NCI-H187 treated with DMSO at 0.1 percent for 48 hours (cell line): ENCODE measurements at places on chromosomes 1 and 21.

DNA sequence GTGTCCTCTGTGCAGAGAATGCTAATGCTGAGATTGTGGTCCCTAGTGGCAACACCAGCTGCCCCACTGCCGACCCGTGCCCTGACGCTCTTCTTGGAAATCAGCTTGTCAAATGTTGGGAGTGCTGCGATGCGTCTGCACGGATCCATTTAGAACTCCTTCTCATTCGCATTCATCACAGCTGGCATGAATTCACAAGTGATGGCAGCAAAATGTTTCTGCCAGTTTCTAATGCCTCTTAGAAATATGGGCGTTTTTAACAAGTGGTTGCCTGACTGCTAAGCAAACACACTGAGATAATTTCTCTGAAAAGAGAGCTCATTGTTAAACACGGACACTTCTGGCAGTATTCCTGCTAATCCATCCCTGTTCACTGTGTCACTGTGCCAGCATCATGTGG lies 131.9 kb upstream of the KCNJ6 start:
- DNase-seq, result no peak

GRCh38 chr1:32861904-32862695 lies 8.6 kb downstream of the FNDC5 start:
- no peak for DNase-seq

- DNase-seq, result no peak
Measured at GRCh38 chr1:203513585-203514031, 19.7 kb downstream of the OPTC start.

DNA sequence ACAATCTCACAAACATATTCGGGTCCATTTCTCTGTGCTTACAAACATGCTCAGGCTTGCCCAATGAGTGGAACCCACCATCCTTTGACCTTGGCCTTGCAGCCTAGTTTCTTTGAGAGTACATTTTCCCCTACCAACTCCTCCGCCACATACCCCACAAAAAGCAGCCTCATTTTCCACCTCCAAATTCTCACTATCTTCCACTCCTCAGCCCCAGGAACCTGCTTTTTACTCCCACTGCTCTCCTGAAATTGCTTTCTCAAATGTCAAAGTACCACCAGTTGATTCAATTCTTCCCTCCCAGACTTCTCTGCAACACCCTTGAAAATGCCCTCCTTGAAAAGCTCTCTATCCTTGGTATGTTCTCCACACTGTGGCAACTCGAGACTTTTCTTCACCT lies 103.8 kb downstream of the RUNX1 start:
- no peak for DNase-seq

DNA sequence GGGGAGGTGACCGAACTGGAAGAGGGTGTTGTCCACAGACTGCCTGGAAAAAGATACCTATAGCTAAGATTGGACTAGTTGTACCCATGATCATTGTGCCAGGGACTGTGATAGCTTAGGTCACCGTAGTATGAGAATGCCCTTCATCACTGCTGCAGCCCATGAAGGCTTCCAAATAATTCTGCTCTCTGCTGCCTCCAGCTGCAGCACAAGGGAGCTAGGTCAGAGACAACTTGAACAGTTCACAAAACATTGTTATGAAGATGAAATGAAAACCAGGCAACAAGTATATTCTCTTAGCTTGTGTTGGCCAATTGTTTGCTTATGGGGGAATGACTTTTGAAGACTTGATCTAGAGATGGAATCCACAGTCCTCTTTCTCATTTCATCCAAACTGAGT lies 246.7 kb downstream of the MRPL39 start:
- no peak for DNase-seq

DNA sequence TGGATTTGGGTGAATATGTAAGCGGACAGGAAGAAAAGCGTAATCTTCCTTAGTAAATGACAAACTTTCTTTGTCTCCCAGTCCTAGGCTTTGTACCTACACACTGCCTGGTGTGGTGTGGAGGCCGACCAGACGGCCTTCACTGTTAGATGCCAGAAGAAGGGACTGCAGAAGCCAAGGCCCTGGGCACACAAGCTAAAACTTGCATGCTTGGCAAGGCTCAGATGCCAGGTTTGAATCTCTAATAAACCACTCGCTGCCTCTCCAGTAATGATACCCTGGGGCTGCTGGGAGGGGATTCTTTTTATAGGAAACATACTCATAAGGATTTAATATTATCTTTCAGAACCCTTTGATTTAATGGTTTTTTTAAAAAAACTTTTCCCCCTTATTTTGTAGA lies 263.8 kb downstream of the PTPRC start:
- no peak for DNase-seq

DNA sequence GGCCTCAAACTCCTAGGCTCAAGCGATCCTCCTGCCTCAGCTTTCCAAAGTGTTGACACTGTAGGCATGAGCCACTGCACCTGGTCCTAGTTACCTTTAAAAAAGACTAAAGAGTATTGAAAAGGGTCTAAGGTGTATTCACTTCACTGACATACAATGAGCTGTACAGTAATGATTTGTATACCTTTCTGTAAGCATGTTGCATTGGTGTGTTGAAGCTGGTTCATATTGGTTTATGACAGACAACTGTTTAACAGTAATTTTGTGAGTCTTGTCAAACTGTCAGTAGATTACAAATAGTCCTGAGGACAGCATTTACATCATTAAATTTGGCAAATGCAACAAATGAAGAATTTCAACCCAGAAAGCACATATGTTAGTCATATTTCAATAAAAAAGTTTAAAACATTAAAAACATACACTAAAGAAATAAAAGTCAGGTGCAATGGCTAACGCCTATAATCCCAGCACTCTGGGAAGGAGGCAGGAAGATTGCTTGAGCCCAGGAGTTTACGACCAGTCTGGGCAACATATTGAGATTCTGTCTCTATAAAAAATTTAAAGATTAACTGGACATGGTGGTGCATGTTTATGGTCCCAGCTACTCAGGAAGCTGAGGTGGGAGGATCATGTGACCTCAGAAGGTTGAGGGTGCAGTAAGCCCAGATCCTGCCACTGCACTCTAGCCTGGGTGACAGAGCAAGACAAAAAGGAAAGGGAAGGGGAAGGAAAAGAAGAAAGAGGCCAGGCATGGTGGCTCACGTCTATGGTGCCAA lies 88.3 kb upstream of the HP1BP3 start:
- no peak for DNase-seq

GRCh38 chr21:31531967-31532366 lies 127.5 kb upstream of the SOD1 start:
- no peak for DNase-seq

DNA sequence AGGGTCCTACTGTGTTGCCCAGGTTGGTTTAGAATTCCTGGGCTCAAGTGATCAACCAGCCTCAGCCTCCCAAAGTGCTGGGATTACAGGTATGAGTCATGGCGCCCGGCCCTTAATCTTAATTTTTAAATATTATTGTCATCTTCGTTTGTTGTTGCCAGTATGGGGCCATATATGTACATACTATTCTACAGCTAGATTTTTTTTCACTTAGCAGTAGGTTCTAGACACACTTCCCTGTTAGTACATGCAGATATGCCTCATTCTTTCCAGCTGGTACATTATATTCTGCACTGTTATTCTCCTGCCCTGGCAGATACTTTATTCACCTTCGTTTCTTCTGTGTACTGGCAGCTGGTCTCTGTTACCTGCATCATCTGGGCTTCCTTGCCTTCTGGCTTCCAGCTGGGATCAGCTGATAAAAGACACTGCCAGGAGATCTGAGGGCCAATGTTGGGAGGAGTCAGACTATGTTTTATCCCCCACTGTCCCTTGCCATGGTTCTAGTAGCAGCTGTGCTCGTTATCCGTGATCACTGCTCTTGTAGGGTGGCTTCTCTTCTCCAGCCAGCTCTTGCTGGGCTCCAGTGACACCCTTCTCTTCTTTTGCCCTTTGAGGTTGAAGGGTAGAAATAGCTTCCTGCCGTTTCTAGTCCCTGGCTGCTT lies 24.7 kb downstream of the ST3GAL3 start:
- DNase-seq, result no peak

- no peak for DNase-seq
Measured at GRCh38 chr1:202084791-202085681, 37.7 kb upstream of the GPR37L1 start.

GRCh38 chr1:241270016-241270415 lies 87.0 kb downstream of the RGS7 start:
- no peak for DNase-seq

GRCh38 chr21:27580276-27580675 lies 613.4 kb upstream of the ADAMTS5 start:
- no peak for DNase-seq

DNA sequence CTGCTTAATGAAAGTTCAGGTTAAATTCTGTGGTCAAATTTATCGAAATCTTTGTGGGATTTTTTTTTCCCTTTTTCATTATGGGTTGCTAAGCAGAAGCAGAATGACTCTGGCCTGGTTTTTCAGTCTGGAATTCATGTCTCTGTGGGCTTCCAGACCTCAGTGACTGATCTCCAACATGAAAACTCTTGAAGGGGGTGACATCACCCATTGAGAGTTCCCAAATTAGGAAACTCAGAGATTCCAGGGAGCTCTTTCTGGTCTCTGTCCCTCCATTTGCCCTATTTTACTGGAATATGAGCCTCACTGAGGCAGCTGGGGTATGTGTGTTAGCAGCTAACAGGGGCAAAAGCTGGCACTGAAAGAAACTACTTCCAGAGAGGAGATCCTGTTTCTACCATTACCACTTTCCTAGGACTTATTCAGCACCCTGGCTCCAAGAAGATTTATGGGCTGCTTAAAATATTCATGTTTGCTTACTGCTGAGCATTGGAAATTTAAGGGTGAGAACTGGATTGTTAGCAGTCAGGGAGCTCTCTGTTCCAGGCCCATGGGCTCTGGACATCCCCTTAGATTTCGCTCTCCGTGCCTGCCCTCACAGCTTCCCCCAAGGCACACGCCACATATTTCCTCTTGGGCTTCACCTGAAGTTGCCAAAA lies 203.4 kb upstream of the SPAG17 start:
- DNase-seq, result no peak

- DNase-seq, result no peak
Measured at GRCh38 chr1:159756397-159756796, 24.4 kb upstream of the DUSP23 start.

- DNase-seq, result no peak
Measured at GRCh38 chr1:233790662-233791371, 113.7 kb upstream of the SLC35F3 start.

- DNase-seq, result no peak
Measured at GRCh38 chr1:175600721-175601440, 142.5 kb downstream of the TNR start.

- no peak for DNase-seq
Measured at GRCh38 chr21:14817311-14817710, 247.5 kb downstream of the NRIP1 start.

DNA sequence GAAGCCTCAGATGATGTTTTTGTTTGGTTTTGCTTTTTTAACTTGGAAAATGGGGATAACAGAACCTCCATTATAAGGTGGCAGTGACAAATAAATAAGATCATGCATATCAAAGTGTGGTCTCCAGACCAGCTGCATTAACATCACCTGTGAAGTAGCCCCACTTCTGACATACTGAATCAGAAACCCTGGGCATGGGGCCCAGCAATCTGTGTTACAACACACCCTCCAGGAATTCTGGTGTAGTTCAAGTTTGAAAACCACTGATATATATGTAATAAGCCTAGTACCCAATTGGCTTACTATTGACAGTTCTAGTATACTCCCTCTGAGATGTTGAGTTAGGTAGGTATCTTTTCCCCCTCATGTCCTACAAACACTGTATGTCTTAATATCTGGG lies 24.1 kb upstream of the RNF19B start:
- DNase-seq, result no peak

- no peak for DNase-seq
Measured at GRCh38 chr1:175530183-175530582, 213.2 kb downstream of the TNR start.

DNA sequence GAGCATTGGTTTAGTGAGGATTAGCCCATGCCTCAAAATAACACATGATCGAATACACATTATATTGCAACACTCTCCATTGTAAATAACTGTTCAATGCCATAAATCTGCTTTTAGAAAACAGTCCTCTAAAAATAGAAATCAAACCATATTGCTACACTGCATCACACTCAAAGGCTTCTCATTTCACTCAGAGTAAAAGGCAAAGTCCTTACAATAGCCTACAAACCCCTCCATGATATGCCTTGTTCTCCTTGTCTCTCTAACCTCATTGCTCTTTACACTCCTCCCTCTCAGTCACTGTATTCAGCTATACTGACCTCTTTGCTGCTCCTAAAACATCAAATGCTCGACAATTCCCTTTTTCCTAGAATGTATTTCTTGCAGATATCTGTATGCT lies 64.2 kb downstream of the CYYR1 start:
- DNase-seq, result no peak

DNA sequence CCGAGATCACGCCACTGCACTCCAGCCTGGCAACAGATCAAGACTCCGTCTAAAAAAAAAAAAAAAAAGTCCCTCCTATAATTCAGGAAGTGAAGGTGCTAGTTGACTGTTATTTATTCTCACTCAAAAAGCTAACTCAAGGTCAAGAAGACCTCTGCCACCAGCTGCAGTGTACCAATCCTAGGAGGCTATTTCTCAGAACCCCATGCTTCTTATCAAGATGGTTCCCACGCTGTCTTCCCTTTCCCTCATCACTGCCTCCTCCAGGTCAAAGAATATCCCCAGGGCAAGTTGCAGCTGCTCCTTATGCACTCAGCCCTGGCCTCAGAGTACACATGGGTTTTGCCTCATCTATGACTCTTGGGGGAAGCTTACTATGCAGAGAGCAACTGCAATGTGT lies 53.6 kb downstream of the RERE start:
- DNase-seq, result no peak

DNA sequence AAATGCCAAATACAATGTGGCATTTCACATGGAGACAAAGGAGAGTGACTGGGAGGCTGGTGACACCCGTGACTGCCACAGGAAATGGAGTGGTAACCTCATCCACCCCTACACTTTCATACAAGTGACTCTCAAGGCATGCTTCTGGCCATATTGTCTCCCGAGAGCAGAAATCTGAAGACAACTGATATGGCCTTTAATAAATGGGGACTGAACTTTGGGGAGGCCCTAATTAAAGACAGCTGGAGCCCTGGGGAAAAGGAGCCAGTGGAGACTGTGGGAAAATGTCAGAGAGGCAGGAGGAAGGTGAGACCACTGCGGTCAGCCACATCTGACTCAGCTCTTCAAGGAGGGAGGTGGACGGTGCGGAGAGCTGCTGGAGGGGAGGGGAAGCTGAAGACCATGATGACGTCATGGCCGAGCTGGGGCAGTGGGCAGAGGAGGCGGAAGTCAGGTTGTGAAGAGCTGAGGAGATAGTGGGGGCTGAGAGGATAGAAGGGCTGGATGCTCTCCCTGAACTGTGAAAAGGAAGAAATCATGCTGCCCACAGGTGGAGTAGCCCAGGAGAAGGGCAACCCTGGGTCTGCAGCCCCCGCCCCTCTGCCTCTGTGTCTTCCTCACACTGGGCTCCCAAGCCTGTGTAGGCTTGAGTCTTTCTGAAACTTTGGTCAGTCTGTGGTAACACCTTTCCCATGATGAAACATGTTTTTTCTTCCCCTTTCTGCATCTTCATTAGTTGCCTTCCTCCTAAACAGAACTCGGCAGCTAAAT lies 14.0 kb upstream of the NCF2 start:
- no peak for DNase-seq

DNA sequence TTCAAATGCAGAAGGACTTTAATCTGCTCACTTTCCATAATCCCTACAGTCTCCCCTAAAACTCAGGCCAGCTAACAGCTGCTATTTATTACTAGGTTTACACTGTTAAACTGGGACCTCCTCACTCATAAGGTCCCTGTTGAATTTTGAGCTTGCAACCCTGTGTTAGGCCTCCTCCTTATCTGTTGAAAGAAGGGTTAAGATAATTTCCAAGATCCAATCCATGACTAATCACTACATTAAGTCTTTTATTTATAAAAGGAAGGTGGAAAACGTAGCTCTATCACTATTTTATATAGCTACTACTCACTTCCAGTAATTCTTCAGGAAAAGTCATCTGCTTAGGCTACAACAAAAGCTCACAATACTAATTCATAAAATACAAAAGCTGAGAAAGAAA lies 79.5 kb downstream of the EVI5 start:
- no peak for DNase-seq
